ENCODE measurements at places on chromosomes 2 and 18. TPM values are rescaled to one million over a fixed set of nuclear protein-coding genes. Genes with fewer than 3 reads are reported as not detected.

The CXCR4 gene
- total RNA-seq: 42.2 TPM

DNA sequence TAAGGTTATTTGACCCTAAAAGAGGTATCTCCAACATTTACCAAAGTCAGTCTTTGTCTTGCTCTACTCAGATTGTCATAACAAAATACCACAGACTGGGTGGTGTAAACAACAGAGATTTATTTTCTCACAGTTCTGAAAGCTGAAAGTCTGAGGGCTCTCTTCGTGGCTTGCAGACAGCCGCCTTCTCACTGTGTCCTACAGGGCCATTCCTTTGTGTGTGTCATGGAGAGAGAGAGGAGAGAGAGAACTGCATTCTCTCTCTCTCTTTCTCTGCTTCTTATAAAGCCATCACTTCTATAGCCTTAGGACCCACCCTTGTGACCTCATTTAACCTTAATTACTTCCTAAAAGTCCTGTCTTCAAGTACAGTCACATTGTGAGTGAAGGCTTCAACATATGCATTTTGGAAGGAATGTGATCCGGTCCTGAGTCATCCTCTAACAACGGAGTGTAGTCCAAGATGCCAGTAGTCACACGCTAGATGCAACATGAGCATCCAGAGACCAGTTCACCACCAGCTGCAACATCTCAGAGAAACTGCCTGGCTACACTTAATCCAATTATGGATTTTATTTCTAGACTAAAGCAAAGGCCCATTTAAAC is 130.2 kb downstream of the CD226 start:
- H3K27me3 ChIP-seq: no peaks in the 10 kb centered on the region
- DNase-seq: no peak
- no peak overlapping the region for H3K4me3 ChIP-seq
- no peak overlapping the region for H3K27ac ChIP-seq
- H3K36me3 ChIP-seq: no peaks in the 10 kb centered on the region

The NYAP2 gene
- total RNA-seq: 0.14 TPM

DNA sequence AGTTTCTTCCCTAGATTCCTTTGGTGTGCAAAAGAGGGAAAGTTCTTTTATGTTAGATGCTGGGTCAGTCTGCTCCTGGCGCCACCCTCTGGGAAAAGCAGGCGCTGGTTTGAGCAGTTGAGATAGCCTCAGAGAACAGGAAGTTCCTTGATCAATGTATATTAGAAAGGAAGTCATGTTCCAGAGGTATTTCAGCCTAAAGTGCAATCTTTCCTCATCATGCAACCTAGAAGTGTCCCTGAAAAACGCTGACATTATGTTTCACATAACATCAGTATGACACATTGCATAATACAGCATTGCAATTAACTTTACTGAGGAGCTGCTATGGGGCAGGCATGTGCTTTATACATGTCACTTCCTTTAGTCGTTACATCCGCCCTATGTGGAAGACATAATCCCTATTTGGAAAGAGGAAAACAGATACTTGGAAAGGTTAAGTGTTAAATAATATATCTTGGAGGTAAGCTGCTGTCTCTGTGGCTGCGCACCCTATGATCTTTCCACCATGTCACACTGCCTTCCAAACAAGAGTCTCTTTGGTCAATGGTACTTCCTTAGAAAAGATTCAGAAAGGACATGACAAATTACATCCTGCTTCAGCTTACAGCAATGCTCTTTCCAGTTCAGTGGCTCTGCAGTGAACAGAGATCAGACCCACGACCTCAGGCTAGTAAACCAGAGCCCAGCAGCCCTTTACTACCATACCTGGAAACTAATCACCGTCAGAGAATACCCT is 369.7 kb downstream of the RAD51AP2 start:
- H3K27me3 ChIP-seq: no peaks in the 10 kb centered on the region
- H3K4me1 ChIP-seq: no peaks in the 10 kb centered on the region
- DNase-seq: no peak

DNA sequence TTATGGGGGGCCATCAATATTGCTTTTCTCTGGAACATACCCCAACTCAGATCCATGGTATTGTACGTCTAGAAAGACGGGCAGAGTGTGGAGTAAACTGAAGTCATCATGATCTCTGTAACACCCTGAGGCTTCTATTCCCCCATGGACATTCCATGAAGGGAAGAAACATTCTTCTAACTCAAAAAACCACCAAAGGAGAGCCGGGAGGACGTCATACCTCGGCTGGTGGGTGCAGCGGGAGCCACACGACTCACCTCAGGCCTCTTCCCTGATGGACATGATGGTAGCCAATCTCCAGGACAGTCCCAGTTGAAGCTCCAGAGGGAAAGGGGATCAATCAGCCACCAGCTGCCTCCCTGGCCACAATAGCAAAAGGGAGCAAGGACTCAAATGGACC is 127.3 kb downstream of the MREG start:
- H3K4me1 ChIP-seq: peaks cover 5% of the 10 kb centered on the region
- H3K27ac ChIP-seq: no peak overlapping the region
- no peak for DNase-seq
- H3K4me3 ChIP-seq: no peak overlapping the region

The NPHP1 gene
- 9.2 TPM for total RNA-seq

GRCh38 chr2:197176522-197176921 is 134.1 kb downstream of the ANKRD44 start:
- H3K27me3 ChIP-seq: no peaks in the 10 kb centered on the region
- no peak for DNase-seq
- no peak overlapping the region for H3K27ac ChIP-seq
- H3K4me1 ChIP-seq: peaks cover 14% of the 10 kb centered on the region

The SMC6 gene
- 10.4 TPM for total RNA-seq
